ENCODE measurements at places on chromosomes 7 and 10.
A peak's percentile ranks its signal among the peaks of the same experiment; 100 is the strongest.

GRCh38 chr10:22245567-22245966, 27.8 kb upstream of the EBLN1 start:
- DNase-seq = no peak

DNA sequence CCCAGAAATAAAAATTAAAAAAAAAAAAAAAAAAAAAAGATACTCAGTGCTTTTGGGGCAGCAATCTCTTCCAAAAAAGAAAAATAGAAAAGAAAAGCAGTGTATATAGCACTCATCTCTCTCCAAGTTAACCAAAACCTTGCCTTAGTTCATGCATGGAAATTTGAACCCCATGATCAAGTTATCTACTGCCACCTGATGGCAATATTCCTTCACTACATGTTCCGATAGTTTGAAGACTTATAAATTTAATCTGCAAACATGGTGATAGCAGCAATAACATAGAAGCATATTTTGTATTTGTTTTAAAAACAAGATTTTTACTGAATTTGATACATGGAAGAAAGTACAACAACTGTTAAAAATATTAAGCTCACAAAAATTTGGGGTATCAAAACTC, 48.6 kb upstream of the SLIT1 start:
- DNase-seq = no peak

DNA sequence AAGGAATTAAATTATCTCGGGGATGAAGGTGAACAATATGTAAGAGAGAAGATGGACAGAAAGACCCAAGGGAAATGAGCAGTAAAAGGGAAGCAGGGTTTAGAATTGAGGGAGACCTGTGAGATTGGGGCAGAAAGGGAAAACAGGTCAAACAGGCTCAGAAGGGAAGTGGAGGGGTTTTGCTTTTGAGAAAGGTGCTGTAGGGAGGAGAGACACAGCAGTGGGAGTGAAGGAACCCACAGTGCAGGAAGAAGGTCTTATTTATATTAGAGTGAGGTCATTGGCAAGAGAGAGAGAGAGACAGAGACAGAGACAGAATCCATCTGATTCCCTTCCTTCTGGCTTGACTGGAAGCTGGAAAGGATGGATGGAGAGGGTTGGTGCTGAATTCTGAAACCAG, 3.5 kb upstream of the TCAF1 start:
- no peak for DNase-seq

- no peak for DNase-seq
Measured at GRCh38 chr7:155738104-155738503, 74.2 kb downstream of the SHH start.

- no peak for DNase-seq
Measured at GRCh38 chr10:21314906-21315644, 210.4 kb downstream of the SKIDA1 start.

DNA sequence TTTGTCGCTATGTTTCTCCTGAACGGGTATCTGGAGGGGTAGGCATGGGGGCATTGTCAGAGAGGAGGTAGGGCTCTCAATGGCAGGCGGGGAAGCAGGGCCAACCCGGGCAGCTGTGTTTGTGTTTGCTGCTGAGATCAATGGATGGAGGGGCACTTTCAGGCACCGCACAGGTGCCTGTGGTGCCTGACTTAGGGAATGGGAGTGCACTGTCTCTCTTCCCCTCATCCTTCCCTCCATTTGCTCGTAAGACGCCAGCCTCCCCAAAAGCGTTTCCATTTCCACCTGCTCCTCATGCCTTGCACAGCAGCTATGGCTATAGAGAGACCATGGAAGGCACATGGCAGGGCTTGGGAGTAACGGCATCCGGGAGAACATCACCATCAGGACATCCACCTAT, 615.9 kb upstream of the FOXK1 start:
- no peak for DNase-seq

- no peak for DNase-seq
Measured at GRCh38 chr7:74654811-74655210, 2.7 kb upstream of the GTF2I start.

GRCh38 chr7:22561321-22561811, 61.4 kb upstream of the STEAP1B start:
- DNase-seq = no peak

DNA sequence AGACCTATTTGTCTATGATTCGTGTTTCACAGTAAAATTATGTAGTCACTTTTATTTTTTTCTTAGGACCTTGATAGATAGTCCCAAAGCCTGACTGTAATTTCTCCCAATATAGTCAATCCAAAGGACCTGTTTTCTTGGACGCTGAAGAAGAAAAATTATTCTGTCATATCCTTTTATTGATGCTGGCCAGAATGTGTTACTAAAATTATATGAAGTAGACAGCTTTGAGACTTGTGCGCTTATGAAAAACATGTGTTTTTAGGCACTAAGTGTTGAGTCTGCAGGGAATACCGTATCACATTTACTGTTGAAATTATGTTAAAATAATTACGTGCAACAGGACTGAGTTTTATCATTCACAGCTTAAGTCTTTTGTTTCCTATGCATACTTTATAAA, 17.9 kb downstream of the TES start:
- DNase-seq = no peak

DNA sequence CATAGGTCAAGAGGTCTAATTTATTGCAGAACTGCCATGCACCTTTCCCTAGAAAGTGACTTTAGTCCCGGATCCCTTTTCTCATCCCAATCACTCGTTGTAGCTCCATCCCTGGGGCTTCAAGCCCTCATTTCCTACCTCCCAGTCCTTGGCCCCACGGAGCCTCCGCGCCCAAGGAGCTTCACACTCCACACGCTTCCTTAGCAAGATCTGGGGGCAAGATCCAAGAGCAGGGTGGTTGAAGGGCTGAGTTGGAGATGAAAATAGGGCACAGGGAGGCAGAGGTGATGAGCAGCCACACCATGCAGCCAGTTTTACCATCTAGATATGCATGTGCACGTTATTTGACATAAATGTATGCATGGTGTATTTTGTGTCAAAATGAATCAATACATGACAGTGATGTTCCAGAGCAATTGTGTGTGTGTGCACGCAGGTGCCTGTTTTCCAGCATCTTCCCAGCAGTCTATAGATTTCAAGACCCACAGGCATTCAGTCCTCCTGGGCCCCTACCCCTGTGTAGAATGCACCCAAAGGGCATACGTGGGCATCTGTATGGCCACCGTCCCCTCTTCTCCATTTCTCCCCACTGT, 6.0 kb upstream of the TRPV6 start:
- no peak for DNase-seq

- no peak for DNase-seq
Measured at GRCh38 chr7:5997210-5997808, 11.5 kb downstream of the PMS2 start.

GRCh38 chr10:55979203-55979602, 381.9 kb downstream of the ZWINT start:
- DNase-seq = no peak

- DNase-seq = no peak
Measured at GRCh38 chr10:47403446-47404318, 19.6 kb upstream of the ZNF488 start.

DNA sequence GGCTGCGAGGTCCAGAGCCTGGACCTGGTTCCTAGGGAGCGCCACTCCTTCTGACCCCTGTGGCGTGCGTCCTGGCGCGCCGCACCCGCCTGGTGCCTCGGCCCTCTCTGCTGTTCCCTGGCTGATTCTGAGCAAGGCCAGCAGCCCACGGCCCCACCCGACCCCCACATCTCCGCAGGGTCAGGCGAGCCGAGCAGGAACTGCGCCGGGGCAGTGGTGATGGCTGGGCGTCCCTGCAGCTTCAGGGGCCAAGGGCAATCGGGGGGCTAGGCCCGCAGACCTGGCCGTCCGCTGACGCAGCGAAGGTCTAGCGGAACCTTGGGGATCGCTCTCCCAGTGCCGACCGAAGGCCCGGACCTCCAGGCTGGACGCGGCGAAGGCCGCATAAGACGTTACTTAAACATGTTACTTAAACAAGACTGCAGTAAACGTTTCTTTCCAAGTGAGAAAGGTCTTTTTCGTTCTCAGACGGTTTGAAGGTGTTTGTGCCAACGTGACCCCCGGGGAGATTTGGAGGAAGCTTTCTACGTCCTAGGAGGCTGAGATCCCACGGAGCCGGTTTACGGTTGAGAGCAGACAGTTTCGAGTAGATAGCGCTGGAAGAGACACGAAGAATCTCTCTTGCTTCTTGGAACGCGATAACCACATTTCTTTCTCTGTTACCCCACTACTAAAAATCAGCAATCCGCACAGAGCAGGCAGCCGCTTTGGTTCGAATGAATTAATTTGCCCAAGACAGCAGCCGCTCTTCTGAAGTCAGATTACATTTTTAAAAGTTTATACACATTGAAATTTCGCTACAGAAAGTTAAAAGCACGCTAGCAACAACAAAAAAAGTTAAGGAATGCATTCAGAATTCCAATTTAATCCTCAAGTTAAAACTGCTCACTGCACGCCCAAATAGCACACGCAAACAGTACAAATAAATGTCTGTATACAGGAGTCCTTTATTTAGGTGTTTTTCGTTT, 4.9 kb upstream of the NKX2-3 start:
- DNase-seq = no peak

DNA sequence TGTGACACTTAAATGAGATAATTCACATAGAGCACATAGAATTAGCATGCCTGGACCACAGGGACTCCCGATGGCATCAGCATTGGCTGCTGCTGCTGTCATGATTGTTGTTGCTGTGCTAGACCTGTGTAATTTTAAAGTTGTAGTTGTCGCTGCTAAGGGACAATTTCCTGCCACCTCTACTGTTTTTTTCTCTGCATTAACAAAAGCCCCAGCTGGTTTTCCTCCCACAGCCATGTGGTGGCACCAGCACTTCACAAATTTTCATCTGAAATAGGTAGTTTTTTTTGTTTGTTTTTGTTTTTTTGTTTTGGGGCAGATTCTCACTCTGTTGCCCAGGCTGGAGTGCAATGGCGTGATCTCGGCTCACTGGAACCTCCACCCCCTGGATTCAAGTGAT, 25.4 kb upstream of the PRXL2A start:
- peak; percentile 12 for DNase-seq

GRCh38 chr7:132309102-132309805, 267.0 kb downstream of the PLXNA4 start:
- DNase-seq = no peak

DNA sequence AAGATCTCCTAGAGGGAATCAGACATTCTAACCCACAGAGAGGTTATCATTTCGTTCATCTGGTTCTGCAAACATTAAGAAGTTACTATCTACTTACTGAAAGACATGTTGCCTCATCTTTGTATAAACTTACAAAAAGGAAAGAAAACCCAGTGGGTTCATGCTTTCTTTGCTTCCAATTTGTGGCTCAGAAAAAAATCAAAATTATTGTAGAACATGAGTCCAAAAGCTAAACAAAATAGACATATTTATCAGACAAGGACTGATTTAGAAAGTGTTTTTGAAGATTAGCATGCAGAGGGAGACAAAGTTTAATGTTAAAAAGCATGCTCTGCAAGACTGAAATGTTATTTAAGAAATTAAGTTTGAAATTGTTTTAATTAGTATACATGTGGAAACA, 123.1 kb downstream of the MBL2 start:
- DNase-seq = no peak

DNA sequence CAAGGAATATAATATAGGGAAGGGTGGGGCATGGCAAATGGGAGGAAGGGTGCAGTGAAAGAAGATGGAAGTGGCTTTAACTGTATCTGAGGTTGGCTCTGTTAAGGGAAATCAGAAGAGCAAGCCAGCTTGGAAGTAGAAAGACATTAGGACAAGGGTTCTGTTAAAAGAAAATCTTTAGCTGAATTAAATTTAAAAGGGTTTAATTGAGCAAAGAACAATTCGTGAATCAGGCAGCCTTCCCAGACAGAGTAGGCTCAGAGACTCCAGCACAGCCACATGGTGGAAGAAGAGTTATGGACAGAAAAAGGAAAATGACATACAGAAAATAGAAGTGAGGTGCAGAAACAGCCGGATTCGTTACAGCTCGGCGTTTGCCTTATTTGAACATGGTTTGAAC, 42.0 kb downstream of the FAM13C start:
- no peak for DNase-seq

DNA sequence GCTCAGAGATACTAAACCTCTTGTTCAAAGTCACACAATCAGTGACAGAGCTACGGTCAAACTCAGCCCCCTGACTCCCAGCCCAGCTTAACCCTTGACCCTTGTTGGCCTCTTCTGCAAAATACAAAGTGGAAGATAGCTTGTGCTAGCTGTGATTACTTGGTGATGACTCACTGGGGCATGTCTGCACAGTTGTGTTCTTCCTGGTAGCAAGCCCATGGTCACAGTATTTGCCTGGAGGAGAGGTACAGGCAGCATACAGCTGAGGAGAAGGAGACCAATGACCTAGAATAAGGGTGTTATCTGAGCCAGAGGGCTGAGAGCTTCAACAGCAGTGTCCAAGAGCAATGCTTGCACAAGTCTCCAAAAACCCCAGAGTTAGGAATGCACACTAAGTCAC, 5.7 kb upstream of the HSPA12A start:
- no peak for DNase-seq

DNA sequence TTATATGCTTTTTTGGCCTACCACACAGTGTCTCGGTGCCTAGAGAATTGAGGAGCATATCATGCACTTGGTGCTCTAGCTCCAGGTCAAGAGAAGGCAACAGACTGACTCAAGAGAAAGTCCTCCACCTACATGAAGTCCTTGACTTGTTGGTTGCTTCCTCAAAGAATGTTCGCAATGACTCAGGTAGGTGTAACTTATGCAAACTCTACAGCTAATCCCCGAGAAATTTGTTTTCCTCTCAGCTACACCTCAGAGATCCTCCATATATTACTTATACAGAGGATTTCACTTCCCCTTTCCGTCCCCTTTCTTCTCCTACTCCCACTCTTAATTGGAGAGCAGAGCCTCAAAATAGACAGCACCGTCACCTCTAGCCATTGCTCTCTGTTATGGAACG, 1013.1 kb downstream of the KCNMA1 start:
- DNase-seq = no peak

GRCh38 chr10:22435650-22436049, 90.4 kb downstream of the SPAG6 start:
- no peak for DNase-seq

DNA sequence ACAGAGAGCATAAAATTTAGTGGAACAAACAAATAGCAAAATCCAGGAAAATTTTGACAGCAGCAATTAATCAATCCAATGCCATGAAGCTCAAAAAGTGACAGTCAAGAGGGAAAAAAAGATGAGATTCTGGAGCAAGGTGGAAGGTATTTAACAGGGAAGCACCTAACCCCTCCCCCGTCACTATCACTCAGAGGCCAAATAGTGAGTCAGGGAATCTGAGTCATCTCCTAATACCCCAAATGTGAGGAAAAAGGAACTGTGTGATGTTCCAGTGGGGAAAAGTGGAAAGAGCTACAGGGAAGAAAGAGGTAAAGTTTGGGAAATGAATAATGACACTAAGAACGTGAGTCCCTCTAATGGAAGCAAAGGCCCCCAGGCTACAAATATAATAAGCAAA, 113.2 kb upstream of the PHF14 start:
- DNase-seq = no peak

- no peak for DNase-seq
Measured at GRCh38 chr7:29296421-29296820, 101.8 kb downstream of the CHN2 start.
